Activated CD8-positive, alpha-beta memory T cell treated with anti-CD3 and anti-CD28 coated beads, Interleukin-2, amount 50 U/mL, for 48 hours (primary cell): ENCODE measurements at places on chromosomes 11 and 22.

DNA sequence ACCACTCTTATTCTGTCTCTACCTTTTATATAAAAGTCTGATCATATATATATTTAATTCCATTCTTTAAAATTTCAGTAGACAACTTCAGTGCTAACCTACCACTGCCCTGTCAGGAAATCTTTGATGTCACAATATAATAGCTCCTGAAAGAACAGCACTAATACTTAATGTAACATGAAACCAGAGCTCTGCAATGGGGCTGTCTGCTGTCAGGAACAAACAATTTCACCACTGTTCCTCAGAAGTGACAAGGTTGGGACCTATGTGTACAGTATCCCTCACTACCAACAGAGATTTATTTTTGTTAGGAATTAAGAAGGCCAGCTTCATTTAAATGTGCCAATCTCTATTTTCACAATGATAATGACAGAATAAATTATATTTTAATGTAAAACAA lies 165.5 kb upstream of the C11orf58 start:
- DNase-seq, result no peak

DNA sequence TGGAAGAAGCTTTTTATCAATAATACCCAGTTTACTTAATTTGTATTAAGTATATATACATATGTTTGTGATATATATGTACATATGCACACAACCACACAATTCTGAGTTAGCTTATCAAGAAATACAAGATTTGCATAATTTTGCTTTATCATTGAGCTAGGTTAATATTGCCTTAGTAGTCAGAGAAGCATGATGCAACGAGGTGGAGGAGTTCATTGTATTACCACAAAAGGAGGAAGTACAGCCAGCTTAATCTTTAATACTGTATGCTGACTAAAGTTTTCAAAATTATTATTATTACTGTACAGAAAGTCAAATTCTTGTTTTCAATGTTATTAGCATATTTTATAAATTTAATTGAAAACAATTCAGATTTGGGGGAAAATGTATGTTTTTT lies 278.4 kb upstream of the PDGFD start:
- no peak for DNase-seq

DNA sequence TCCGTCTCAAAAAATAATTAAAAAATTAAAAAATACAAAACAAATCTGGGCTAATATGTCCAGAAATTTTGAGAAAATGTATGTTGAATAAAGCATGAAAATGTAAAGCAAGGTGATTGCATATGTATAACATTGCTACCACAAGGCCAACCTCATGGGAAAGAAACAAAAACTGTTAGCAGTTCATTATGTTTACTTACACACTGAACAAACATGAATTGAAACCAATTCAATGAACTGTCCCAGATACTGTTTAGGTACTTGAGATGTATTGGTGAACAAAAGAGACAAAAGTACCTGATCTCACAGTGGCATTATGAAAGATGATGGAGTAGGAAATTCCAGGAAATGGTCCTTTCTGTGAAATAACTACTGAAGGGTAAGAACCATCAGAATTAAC lies 43.8 kb upstream of the IGLL5 start:
- no peak for DNase-seq

DNA sequence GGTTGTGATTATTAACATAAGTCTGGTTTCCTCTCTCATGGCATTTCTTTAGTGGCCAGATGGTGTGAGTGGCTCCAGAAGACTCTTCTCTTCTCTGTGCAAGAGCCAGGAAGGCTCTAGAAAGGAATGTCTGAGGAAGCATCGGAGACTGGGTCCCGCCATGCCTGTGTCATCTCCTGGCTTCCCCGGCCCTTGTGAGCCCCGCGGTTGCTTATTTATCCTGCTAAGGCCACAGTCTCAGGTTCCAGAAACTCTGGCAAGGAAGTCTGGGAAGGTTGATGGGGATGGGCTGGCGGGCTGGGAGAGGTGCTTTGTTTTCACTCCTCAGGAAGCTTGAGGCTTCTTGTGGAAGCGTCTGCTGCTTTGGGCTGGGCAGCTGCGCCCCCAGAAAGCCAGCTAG lies 18.9 kb downstream of the BCR start:
- no peak for DNase-seq

DNA sequence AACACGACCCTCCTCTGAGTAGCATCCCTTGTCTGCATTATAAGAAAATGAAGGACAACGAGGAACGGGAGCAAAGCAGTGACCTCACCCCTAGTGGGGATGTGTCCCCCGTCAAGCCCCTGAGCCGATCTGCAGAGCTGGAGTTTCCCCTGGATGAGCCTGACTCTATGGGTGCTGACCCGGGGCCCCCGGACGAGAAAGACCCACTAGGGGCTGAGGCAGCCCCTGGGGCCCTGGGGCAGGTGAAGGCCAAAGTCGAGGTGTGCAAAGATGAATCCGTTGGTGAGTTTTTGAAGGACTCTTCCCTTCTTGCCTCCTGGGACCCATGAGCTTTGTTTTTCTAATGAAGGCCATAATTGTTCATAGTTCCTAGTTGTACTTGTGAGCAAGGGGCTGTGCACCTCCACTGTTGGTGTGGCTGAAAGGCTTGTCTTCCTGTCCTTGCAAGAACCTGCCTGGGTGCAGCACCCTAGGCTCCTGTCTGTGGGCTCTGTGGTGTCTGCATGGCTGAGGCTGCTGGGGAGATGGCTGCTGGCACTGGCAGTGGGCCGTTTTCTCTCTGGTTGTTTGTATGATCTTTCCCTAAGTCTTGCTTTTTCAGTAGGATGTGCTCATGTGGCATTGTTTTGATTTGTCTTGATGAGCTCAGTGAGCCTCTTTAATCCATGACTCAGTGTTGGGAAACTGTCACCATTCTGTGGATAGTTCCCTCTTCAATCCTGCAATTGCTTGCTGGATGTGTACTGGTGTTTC lies 10.1 kb downstream of the DGCR8 start:
- DNase-seq, result no peak

DNA sequence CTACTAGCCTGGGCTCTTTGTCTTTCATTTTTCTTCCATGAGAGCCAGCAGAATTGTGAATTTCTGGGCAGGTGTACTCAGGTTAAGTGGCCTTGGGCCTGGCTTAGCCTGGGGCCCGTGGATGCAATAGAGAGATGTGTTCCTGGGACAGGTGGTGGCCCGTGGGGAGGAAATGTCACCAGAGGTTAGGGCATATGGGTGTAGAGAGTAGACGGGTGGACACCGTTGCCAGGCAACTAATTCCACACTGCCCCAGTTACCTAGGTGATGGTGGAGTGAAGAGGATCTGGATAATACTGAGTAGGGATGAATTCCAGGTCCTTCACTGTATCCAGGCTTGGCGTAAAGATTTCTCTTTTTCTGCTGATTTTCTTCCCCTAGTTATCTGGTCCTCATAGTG lies 175.0 kb downstream of the INSC start:
- no peak for DNase-seq

GRCh38 chr11:74307434-74307833 lies 4.0 kb downstream of the P4HA3 start:
- no peak for DNase-seq
